Renal cortex interstitium (tissue), 15 donors: ENCODE measurements at places on chromosomes 12 and 14. TPM values are rescaled to one million over a fixed set of nuclear protein-coding genes. Genes with fewer than 3 reads are reported as not detected.

DNA sequence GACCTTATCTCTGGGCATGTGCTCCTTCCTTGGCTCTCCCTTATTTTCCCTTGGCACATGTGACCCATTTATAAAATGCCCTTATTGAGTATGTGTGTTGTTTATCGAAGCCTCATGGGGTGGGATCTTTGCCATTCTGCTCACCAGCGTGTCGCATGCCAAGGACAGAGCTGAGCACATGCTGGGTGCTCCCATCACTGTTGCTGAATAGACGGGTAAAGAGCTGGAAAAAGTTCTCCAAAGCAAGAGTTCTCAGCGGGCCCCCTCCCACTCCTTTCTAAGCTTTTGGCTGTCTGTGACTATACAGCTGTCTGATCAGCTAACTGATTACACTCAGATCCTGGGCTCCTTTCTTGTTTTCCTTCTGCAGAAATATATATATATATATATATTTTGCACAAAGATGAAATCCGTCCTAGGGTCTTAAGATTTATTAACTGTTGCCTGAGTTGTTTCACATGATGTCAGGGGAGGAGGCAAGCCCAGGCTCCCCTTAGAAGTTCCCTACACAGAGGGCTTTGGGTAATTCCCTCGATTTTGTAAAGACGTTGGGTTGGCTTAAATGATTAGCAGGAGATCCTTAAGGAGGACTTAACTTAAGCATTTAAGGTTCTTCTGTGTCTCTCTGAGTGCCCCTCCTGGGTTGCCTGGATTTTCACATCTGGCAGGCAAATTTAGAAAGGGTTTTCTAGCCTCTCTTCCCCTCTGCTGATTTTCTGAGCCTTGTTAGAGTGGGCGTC, 71.6 kb downstream of the TMEM132C start:
- DNase-seq, result no peak

DNA sequence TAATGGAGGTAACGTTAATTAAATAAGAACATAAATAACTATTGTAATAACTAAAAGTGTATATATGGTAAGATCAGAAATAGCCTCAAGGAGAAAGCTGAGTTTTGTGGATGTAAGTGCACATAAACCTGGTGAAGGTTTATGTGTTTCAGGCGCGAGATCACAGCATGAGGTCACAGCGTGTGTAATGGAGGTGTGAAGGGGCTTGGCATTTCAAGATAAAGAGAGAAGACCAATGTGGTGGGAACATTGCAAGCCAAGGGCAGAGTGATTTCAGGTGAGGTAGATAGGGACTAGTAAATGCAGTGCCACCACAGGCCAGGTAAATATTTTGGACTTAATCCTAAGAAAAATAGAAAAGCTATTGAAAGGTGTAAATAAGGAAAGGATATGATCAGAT, 21.7 kb upstream of the KICS2 start:
- DNase-seq, result no peak

GRCh38 chr12:84772281-84772680, 140.3 kb downstream of the SLC6A15 start:
- no peak for DNase-seq

- no peak for DNase-seq
Observed at GRCh38 chr12:16437926-16438325, 90.5 kb downstream of the MGST1 start.

- DNase-seq, result no peak
Observed at GRCh38 chr12:114096461-114096860, 130.3 kb upstream of the RBM19 start.

DNA sequence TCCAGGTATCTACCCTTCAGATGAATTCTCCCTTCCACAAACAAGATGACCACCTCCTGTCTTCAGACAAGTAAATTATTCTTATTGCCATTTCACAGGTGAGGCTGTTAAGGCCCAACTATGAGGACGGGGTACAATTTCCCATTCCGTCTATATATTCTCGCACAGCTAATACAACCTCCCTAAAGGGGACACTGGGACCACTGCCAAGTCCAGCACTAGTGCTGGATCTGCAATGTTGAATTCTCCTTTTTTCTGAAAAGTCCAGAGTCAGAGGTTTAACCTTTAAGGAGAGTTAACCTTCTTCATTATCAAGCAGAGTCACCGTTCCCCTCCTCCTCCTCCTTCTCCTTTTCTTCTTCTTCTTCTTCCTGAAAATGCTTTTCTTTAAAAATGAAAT, 130.4 kb upstream of the PARP11 start:
- no peak for DNase-seq

- no peak for DNase-seq
Observed at GRCh38 chr12:132530447-132530846, 40.5 kb downstream of the FBRSL1 start.

- no peak for DNase-seq
Observed at GRCh38 chr12:47017901-47018475, 61.4 kb upstream of the PCED1B start.

DNA sequence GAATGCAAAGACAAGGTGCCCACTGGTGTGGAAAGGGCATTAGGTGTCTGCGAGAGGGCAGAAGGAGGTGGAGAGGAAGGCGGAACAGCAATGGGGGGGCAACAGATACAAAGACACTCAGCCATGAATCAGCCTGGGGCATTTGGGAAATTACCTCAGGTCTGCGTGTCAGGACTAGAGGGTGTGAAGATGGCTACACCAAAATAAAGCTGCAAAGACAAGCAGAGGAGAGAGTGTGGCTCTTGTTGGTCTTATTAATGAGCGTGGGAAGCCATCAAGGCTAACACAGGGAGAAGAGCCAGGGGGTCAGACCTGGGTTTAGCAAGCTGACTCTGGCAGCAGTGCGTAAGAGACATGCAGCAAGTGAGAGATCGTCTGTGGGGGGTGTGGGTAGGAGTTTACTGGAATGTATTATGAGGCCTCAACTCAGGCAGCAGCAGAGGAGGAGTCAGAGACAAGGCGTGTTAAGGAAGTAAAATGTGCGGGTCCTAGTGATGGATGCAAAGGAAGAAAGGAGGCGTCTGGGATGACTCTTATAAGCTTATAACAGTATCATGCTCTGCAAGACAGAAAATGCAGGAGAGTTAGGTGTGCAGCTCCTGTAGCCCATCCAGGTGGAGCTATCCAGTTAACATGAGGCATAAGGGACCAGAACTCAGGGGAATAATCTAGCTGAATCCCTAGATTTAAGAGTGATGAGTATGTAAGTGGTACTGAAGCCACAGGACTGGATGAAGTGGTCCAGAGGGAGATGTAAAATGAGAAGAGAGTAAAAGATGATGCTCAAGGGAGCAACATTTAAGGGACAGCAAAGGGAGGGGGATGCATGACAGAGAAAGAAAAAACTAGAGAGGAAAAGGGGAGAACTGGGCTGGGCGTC, 50.4 kb downstream of the KCNK10 start:
- no peak for DNase-seq

DNA sequence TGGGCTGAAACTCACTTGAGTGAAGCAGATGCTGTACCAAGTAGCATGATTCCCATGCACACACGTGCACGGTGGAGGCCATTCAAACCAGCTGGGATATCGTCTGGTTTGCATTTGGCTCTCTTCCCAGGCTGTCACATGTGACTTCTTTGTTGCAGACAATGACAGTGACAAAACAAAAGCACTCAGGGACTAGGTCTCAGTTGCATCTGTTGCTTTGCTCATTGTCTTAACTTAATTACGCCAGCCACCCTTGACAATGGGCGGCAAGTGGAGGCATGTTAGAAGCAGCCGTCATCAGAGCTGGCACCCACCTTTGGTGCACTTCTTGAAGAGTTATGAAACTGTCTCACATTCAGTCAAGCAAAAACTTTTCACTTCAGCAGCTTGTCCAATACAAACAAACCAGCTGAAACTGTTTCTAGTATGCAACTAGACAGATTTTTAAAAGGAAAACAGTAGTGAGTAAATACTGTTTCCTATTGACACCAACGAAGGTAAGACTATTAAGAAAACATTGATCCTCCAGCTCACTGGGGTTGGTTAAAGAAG, 74.3 kb downstream of the IGF1 start:
- no peak for DNase-seq

DNA sequence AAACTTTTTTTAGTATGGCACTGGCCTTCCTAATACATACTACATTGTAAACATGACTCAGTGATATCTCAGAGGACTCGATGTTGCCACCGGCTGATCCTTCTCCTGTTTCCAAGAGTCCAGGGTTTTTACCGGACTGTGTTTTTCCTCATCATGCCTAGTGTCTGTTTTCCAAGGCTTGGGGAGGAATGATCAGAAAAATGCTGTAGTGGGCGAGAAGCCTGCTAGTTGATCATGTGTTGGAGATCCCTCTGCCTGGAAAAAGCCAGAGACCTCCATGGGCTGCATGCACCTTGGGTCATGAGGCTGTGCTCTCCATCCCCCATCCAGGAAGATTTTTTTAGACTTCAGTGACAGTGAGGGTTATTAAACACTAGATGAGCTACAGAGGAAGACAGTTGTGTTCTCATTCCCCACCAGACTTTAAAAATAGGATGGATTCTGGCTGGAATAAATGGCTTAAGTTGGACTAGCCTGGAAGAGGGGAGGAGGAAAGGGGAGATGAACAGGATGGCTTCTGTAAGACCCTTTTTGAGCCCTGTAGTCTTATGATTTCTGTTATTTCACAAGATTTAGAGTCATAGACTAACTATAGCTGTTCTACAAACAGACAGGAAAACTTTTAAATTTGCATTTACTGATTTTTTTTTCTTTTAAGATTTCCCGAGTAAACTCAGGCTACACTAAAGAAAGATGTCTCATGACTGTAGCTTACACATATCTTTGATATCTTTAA, 145.7 kb downstream of the SAMD4A start:
- no peak for DNase-seq

GRCh38 chr12:15709551-15709950, 79.6 kb downstream of the EPS8 start:
- no peak for DNase-seq

DNA sequence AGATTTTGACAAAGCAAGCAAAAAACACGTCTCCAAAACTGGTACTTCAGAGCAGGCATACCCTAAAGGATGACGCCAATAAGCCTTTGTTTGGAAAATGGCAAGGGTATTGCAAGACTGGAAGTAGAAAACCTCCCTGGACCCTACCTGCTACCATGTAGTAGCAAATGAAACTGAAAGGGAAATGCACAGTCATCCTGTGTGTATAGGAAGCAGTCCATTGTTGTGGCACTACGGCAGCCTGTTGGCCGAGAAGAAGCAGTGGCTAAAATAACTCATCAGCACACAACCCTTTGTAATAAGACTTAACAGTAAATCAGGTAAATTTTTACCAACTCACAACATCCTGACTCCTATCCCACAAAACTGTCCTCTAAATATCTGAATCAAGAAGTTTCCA, 386.4 kb downstream of the RGS6 start:
- DNase-seq, result no peak

GRCh38 chr12:7145671-7146070, 15.5 kb downstream of the CLSTN3 start:
- DNase-seq, result no peak

GRCh38 chr12:42733911-42734310, 144.4 kb upstream of the PRICKLE1 start:
- DNase-seq, result no peak

DNA sequence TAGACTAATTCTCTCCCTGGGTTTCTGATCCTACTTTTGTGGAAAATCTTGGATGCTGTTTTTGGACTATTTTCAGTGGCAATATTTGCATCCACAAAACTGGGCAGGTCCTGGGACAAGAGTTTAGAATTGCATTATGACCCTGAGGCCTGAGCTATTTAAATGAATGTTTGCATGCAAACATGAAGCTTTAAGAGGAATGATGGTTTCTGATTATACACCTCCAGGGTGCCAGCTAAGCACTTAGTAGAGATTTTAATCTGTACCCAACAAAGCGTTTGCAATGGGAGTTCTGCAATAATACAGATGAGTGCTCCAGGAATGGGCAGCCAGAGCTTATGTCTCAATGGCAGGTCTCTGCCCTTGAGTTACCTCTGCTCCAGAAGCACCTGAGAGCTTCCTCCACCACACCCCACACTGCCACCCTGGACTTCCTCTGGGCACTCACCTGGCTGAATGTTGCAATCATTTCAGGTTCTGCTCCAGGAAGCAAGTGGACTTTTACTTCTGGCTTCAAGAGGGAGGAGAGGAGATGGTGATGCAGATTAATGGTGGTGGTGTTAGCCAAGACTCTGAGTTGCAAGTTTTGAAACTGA, 6.0 kb upstream of the SPTLC2 start:
- no peak for DNase-seq

DNA sequence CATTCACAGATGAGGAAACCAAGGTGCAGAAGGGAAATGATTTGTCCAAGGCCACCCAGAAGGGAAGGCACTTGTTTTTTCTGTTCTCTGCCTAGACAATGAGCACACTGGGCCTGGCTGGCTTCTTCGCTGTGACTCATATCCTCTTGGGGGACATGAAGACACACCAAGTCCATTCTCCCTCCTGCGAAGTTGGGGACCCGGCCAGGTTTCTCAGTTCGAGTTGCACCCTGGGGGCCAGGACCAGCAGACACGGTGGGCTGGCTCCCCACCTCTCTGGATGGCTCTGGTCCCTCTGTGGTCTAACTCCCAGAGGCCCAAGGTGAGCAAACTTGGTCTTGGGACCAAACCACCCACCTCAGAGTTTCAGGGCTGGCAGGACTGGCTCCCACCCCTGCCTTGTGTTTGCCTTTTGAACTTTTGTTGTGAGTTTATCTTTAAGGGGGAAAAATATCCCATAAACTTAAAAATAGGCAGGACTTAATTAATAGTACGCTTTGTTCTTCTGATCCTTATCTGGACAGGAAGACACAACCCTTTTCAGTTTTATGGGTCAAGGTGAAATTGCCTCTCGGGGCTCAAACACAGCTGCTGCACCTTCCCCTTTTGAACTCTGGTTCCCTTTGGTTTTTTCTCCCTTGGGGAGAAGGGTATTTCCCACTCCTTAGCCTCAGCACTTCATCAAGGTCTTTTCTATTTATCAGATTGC, 9.0 kb upstream of the MLEC start:
- DNase-seq, result no peak

GRCh38 chr12:17016116-17016864, 410.3 kb upstream of the LMO3 start:
- no peak for DNase-seq

GRCh38 chr14:33596211-33597080, 354.4 kb downstream of the EGLN3 start:
- DNase-seq, result no peak

- no peak for DNase-seq
Observed at GRCh38 chr14:68624541-68625220, 168.2 kb downstream of the ZFP36L1 start.

DNA sequence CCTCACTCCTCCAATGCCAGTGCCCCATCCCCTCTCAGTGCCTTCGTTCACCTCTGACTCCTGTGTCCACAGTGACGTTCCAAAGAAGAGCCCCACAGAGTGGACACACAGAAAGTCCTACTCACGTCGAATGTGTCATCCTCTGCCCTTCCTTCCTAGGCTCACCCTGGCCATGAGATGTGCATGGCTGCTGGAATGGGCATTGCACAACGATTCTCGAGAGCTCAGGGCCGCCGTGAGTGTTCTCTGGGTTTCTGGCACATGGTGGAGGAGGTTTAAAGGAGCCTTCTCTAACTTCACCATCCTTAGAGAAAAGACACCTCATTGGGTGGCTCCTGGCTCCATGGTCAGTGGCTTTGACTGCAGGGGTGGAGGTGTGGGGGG, 12.8 kb upstream of the CEP170B start:
- DNase-seq, result no peak

ANP32D gene
- polyA plus RNA-seq, result not detected

B4GALNT3 gene
- polyA plus RNA-seq, result 17.3 TPM

STAC3 gene
- 8.0 TPM for polyA plus RNA-seq

CLEC1B gene
- polyA plus RNA-seq, result 1.4 TPM

UNG gene
- 66.3 TPM for polyA plus RNA-seq

GUCY2C gene
- polyA plus RNA-seq, result 0.47 TPM

ANKRD33 gene
- 0.36 TPM for polyA plus RNA-seq

BDKRB1 gene
- 1.0 TPM for polyA plus RNA-seq

TBX5 gene
- not detected for polyA plus RNA-seq

MDM2 gene
- polyA plus RNA-seq, result 55.1 TPM
